ENCODE measurements at places on chromosomes 2 and 18.

- no peak for DNase-seq
Observed at GRCh38 chr2:135063210-135063609, 11.1 kb downstream of the RAB3GAP1 start.

DNA sequence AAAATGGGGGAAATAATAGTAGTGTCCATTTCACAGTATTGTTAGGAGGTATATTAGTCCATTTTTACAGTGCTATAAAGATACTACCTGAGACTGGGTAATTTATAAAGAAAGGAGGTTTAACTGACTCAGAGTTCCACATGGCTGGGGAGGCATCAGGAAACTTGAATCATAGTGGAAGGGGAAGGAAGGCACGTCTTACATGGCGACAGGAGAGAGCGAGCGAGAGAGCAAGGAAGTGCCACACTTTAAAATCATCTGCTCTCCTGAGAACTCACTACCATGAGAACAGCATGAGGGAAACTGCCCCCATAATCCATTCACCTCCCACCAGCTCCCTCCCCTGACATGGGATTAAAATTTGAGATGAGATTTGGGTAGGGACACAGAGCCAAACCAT is 23.4 kb downstream of the MGAT5 start:
- DNase-seq = no peak

DNA sequence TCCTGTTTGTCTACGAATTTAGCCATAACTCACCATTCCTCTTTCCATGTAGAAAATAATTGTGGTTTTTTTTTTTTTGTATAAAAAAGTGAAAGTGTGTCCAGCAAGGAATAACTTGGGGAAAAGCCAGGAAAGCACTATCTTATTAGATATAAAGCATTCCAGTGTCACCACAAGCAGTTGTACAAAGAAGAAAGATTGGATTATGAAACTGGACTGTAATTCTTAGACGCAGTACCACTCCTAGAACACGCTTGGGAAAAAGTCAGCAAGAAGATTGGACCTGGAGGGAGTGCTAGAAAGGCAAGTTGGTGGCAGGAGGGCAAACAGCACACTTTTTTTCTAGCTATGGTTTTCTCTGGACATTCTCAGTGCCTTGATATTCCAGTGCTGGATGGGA is 186.7 kb downstream of the PARD3B start:
- no peak for DNase-seq

- no peak for DNase-seq
Observed at GRCh38 chr2:179263015-179263414, 1.6 kb downstream of the SESTD1 start.

DNA sequence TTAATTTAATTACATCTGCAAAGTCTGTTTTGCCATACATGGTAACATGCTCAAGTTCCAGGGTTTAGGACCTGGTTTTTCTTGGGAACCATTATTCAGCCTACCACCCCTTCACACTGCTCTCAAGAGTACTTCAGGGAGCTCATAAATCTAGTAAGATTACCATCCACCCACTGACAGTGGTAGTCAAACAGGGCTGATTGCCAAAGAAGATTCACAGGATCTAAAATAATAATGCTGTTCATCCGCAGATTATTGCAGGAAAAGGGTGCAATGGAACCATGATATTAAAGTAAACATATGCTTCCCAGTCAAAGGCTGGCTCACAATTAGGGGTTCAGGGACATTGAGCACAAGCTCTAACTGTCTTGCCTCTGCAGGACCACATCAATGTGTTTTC is 148.0 kb upstream of the CYRIA start:
- DNase-seq = no peak

DNA sequence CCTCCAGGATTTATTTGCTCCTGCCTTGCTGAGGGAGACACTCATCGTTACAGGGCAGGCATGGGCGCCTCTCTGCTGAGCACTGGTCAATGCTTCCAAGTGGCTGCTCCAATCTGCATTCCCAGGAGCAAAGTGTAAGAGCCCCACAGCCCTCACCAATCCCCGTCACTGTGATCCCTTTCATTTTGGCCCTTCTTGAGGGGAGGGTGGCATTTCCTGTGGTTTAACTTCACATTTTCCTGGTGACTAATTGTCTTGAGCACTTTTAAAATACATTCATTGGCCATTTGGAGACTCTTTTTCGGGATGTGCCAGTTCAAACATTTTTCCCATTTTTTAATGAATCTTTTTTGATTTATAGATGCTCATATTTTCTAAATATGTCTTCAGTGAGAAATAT is 33.0 kb downstream of the TPO start:
- no peak for DNase-seq

DNA sequence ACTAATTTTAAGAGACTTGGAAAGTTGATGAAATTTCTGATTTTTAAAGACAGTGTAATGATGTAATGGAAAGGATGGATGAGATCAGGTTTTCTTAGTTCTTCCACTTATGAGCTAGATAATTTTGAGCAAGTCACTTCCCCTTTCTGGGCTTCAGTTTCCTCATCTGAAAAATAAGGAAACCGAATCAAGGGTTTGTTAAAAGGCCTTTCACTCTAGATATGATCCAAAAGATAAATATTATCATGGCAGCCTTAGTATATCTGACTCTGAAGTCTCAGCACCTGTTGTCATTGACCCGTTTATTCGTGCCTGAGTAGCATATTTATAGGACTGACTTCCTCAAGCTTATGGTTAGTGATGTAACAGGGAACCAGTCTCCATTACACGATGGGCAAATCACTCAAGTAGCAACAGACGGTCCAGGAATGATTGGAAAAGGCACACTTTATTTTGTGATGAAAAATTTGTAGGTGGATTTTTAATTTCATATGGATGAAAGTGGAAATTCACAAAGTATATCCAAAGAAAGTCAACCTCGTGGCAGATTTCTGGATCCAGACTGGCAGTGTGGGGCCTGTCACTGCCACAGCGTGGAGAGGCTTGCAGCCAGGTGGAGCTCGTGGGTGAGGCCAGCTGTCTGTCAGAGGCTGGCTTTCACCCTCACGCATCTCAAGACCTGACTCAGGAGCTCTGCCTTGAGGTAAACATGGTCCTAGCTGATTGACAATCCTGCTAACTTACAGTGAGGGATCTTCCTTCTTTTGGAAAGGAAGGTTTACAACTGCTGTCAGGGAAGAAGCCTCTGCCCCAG is 137.9 kb upstream of the CXCR4 start:
- DNase-seq = peak; percentile 11

DNA sequence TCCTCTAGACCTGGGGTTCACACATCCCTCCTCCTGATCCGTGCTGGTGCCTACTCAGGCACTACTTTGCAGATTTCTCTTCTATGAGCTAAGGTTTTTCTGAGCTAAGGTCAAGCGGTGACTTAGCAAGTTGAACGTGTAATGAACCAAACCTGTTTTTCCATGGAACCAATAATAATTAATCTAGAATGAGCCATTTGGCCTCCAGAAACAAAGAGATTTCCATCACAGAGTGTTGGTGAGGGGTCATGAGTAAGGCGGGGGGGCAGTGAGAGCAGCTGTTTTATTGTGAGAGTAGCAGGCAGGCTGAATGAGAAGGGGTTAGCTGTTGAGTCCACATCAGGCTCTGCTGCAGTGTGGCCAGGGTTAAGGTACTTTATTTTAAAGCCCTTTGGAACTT is 112.0 kb upstream of the FOSL2 start:
- no peak for DNase-seq

GRCh38 chr2:12316476-12316875 is 400.3 kb upstream of the TRIB2 start:
- no peak for DNase-seq

DNA sequence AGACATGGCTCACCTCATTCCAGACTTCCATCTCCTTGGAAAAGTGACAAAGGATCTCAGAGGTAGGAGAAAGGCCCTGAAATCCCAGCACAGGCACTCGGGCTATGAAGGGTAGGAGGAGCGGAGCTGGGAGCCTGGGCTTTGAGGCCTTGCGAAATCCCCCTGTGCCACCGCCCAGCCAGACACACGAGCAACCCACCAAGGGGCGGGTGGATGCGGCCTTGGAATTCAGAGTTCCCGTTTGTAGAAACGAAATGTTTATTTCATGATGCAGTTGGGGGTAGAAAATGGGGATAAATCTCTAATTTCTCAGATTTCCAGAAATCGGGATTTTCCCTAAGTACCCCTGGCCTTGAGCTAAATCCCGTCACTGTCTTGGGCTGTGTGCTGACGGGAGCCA is 177.1 kb upstream of the HDAC4 start:
- no peak for DNase-seq

- DNase-seq = no peak
Observed at GRCh38 chr18:364256-364826, 96.5 kb upstream of the THOC1 start.

- no peak for DNase-seq
Observed at GRCh38 chr2:95026471-95027368, 1.2 kb downstream of the MAL start.

GRCh38 chr18:10490401-10491165 is 35.2 kb upstream of the NAPG start:
- DNase-seq = peak; percentile 60

DNA sequence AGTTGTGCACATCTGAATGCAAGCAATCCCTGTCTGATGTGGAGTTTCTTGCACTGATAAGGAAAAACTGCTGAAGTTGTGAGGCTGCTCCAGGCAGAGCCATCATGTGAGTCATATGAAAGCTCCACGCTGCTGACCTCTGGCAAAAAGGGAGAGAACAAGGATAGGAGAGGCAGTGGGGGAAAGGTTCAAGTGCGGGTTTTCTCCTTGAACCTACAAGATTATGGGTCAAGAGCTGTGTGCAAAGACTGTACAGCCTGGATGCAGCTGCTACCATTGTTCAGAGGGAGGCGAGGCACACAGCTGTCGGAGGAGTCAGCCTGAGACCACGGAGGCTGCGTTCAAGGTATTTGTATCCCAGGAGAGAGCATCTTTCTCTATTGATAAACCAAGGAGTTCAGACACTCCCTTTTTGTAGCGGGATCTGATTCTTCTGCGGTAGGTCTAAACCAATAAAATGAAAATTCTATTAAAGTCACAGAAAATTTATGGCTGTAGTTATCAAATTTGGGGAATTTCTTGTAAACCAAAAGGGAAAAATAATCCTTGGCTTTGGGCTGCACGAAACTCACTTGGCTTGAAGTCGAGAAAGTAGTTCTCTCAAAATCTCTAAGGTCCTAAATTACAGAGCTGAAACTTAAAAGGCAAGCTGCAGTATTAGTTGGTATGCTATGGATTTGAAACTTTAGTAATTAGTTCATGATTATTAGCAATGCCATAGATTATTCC is at the start of gene CDK15:
CDK15 (plus strand) TSS at position 96 of the 729 bp plus-strand sequence; CDS start at position 224, 128 bp downstream.
- DNase-seq = no peak

DNA sequence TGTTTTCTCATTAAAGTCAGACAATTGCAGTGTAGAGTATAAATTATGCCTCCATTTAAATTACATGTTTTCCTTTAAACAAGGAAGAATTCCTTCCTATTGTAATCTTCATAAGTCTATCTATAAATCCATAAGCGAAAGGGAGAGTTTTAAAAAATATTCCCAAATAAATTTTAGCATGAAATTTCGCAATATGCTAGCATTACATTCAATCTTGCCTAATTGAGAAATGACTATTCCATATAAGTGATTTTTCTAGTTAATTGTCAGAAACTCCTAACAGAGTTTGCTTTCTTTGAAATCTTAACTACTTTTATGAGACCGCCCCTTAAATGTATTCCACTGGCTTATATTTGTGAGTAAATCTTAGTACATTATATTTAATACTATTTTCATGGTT is 133.1 kb upstream of the CRIM1 start:
- no peak for DNase-seq

DNA sequence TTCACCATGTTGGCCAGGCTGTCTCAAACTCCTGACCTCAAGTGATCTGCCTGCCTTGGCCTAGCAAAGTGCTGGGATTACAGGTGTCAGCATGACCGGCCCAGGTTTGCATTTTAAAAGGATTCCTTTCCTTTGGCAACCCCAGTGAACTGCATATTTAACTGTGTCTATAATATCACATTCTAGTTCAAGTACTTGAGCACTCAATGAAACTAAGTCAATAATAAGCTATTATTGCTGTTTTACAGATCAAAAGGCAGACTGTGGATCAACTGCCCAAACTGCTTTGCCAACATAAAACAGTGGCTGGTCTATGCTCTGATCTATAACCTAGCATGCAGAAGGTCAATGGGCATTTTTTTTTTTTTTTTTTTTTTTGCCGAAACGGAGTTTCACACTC is 144.5 kb downstream of the USP34 start:
- no peak for DNase-seq

DNA sequence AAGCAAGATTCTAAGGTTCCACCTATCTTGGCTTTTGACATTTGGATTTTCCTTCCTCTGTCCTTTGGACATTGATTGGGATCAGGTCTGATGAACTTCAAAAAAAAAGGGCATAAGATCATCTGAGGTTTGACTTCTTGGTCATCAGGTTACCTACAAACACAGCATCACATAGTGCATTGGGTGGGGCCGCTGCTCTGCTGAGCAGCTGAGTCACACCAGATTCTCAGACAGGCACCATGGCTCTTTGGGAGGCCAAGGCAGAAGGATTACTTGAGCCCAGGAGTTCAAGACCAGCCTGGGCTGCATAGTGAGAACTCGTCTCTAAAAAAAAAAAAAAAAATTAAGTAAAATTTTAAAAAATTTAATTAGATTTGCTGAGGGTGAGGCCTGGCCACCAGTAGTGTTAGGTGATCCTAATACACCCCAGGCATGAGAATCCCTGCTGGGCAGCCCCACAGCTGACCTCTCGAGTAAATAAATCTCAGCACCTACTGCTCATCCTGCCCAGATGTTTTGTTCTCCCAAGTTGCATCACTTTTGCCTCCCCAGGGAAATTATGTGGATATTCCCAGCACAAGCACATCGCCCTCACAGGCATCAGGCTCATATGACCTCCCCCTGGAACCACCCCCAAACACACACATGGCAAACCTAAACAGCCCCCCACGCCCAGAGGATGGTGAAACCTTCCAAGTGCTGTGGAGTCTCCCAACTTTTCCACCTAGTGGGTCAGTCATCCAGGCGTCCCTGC is 5.3 kb downstream of the MLPH start:
- no peak for DNase-seq

- DNase-seq = no peak
Observed at GRCh38 chr2:75582840-75583239, 22.1 kb upstream of the EVA1A start.

DNA sequence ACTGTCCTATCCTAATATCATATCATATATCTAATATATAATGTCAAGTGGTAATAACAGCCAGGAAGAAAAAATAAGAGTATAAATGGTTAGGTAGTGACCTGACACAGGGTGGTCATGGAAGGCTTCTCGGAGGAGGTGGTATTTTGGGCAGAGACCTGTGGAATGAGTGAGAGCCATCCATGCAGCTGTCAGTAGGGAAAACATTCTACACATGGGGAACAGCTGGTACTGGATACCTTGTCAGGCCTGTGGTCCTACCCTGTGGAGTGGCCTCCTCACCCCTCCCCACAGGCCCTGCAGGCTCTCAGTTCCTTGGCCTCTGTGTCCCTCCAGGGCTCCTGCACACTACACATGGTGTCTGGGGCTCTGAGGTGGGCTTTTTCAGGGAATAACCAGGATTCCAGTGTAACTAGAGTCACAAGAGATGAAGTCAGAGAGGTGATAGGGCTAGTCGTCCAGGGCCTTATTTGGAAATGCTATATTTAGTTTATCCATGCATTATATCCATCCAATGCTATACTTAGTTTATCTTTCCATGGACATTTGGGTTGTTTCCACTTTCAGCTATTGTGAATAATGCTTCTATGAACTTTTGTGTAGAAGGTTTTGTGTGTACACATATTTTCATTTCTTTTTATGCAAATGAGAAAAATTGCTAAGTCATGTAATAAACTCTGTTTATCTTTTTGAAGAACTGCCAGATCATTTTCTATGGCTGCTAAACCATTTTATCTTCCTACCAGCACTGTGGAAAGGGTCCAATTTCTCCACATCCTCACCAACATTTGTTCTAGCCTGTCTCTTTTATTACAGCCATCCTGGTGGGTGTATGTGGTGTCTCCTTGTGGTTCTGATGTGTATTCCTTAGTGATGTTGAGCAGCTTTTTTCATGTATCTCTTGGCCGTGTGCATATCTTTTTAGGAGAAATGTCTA is 75.6 kb downstream of the TPGS2 start:
- no peak for DNase-seq
